ENCODE measurements at places on chromosomes 16 and 17. TPM values are rescaled to one million over a fixed set of nuclear protein-coding genes. Genes with fewer than 3 reads are reported as not detected.

Gene HSPB9
- polyA plus RNA-seq: 0.23 TPM

Gene MARCHF10
- polyA plus RNA-seq: 0.50 TPM

Gene PERCC1
- polyA plus RNA-seq: 0.25 TPM

Gene GLTPD2
- polyA plus RNA-seq: 5.2 TPM

Gene CCNF
- polyA plus RNA-seq: 9.9 TPM

Gene TP53TG3B
- not detected for polyA plus RNA-seq

Gene UTS2R
- 0.24 TPM for polyA plus RNA-seq

Gene CHST5
- 0.37 TPM for polyA plus RNA-seq

Gene CA7
- polyA plus RNA-seq: not detected

Gene ZP2
- polyA plus RNA-seq: 0.07 TPM

Gene ZNF594
- polyA plus RNA-seq: 14.6 TPM

Gene NDUFB10
- polyA plus RNA-seq: 86.4 TPM

Gene ELMO3
- 8.5 TPM for polyA plus RNA-seq

Gene YPEL2
- polyA plus RNA-seq: 34.3 TPM

Gene OTOA
- polyA plus RNA-seq: 0.18 TPM

Gene CRYM
- polyA plus RNA-seq: 8.1 TPM

Gene SPNS3
- polyA plus RNA-seq: 0.35 TPM

Gene EME1
- 8.0 TPM for polyA plus RNA-seq

All from left renal pelvis (tissue), 4 donors.